Mammary epithelial cell (primary cell): ENCODE measurements at places on chromosomes 16 and 17.

DNA sequence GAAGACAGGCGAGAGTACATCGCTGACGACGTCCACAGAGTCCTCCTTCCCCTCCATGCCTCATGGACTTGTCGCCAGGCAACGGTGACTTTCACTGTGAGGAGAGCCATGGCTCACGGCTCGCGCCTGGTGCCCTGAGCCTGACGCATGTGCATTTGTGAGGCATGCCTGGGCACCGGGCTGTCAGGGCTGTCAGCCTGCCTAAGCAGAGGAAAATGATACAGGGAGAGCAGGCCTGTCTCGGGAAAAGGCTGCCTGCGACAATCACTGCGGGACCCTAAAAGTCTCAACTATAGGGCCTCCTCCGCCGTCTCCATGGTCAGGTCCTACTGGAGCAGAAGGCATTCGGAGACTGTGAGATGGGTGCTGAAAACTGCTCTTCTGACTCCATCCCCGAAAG is 135.5 kb upstream of the WSB1 start:
- DNase-seq: no peak

- no peak for DNase-seq
Measured at GRCh38 chr16:50550866-50551641, 2.9 kb downstream of the NKD1 start.

DNA sequence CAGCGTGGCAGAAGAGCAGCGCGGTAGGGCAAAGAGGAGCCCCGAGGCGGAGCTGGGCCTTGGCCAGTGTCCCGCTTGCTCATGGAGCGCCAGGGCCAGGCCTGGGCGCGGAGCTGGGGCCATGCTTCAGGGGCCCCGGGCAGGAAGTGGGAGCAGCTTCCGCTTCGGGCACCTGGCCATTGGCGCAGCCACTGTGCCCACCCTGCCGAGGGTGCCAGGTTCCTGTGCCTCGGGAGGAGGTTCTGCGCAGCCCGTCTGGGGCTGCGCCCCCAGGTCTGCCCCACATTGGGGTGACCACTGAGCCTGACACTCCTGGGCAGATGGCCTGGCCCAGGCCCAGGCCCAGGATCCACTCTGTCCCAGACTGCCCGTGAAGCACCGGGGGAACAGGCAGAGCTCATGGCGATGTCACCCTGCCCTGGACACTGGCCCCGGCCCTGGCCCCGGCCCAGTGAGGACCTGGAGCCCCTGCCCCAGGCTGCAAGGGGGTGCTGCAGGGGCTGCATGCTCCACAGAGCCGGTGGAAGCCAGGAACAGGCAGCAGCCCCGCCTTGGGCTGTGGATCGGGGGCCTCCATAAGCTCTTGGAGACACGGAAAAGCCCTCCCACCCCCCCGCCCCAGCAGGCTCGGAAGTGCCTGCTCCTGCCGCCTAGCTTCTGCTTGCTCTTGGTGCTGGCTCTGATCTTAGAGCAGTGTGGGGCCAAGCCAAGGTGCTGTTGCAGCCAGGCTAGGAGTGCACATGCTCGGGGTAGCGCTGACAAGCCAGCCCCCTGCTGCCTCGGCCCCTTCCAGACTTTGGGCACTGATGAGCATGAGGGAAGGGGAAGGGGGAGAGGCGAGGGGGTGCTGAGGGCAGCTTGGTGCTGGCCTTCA is 35.9 kb upstream of the FOXJ1 start:
- DNase-seq: no peak

GRCh38 chr17:27315796-27316465 is 22.0 kb downstream of the WSB1 start:
- DNase-seq: no peak

DNA sequence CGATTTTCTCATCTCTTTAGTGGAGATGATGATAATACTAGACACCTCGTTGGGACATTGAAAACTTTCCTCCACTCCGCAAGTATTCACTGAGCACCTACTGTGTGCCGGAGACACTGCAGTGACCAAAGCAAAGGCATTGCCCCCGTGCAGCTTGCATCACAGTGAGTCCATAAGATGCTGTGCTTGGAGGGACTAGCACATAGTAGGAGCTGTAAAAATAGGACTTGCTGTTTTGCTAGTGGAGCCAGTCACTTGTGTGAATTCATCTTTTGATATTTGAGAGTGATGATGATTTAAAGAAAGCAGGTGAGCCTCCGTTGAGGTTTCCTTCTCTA is 5.3 kb upstream of the MAP2K3 start:
- no peak for DNase-seq

DNA sequence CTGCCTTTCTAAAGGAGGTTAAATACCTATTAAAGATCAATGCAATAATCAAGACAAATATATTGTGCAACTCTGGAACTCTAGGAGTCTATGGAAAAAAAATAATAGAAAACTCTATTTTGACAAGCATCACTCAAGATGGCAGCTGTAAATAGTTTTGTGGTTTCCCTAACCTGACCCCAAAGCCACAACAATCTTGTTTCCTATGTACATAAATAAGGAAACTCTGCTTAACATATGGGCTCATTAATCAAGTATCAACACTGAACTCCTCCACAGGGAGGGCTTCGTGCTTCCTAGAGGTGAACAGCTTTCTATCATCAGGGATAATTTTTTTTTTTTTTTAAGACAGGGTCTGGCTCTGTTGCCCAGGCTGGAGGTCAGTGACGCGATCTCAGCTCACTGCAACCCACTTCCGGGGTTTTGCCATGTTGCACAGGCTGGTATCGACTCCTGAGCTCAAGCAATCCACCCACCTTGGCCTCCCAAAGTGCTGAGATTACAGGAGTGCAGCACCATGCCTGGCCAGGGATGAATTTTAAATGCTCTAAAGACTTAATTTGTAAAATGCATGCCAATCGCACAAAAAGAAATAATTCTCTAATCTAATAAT is 42.5 kb downstream of the ARHGAP17 start:
- no peak for DNase-seq

DNA sequence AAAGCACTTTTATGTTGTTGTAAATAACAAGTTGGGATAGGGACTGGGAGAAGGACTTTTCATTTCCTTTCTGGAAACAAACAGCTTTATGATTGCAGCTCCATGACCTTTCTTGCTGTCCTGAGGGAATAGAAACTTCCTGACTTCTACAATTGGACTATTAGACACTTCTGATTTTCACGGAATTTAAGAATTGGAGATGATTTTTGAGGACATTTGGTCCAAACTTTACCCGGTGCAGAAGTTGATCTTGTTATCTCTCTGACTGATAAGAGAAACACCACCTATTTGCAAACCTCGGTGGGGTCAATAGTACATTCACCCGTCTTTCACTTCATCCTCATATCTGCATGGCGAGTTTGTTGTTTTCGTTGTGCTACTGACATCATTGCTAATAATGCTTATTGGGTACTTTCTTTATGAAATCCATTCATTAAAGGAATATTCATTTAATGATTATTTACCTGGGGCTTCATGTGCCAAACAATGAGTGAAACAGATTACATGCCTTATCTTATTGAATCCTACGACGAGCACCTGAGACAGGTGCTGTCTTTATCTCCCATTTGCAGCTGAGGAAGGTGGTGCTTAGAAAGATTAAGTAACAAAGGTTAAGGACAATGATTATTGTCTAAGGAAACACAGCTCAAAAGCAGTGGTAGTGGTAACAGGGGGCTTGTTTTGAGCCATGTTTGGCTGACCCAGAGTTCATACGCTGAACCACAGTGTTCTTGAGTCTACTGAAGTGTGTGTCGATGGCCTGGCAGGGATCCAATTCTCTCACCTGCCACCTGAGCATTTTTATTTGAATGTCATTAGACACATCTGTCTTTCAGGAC is 176.9 kb upstream of the FAM20A start:
- DNase-seq: no peak

DNA sequence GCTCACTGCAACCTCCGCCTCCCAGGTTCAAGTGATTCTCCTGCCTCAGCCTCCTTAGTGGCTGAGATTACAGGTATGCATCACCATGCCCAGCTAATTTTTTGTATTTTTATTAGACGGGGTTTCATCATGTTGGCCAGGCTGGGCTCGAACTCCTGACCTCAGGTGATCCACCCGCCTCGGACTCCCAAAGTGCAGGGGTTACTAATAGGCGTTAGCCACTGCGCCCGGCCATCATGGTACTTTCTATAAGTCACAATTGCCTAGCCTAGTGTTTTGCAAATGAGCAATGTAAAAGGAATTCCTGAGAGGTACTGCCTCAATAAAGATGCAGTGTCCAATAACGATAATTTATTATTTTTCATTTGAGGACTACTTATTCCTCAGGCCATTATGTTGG is 13.9 kb upstream of the PSMC3IP start:
- no peak for DNase-seq

DNA sequence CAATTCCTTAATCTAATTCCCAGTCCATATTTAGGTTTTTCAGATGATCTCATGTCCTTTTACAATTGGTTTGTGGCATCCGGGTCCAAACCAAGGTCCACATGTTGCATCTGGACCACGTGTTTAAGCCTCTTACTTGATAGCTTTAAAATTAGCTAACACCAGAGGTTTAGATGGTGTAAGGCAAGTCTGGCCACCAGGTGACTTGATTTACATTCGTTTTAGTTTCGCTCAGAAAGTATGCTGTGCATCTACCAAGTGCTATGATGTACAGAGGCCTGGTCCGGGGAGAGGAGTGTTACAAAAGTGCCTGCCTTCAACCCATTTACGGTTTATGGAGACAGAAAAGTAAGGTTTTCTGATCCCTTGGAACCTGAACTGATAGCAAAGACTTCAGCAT is 878 bp upstream of the DNAJA2 start:
- no peak for DNase-seq

DNA sequence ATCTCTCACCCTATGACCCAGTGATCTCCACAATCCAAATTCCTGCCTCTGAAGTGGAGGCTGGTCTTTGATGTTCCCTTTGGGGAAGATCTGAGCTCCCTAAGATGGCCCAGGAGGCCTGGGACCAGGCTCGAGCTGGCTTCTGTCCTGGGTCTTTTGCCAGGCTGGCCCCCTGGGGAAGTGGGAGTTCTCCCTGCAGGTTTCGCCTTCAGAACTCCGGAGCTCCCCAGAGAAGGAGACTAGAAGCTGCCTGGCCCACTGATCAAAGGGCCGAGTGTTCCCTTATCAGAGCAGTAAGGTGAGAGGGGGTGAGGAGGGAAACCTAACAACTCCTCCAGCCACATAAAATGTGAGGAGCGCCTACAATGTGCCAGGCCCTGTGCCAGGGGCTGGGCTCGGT is 147.1 kb downstream of the IRF8 start:
- DNase-seq: no peak

DNA sequence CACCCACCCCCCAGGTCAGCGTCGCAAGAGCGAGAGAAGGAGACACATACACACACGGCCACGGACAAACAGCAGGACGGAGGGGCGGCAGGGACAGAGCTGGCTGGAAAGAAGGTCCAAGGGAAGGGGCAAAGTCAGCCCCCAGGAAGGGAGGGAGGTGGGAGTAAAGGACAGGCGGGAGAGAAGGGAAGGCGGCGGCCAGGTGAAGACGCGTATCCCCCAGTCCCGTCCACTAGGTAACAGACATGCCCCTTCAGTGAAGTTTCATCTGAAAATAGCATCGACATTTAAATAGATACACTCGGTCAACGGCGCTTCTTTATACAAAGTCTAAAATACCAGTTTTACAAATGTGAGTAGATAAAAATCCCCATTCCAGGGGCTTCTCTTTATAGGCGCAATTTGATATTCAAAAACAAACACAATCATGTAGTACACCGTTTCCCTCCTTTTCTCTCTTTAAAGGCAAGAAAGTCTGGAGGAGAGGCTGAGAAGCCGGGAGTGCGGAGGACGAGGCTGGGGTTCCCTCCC is 4.5 kb downstream of the CBX8 start:
- DNase-seq: no peak

DNA sequence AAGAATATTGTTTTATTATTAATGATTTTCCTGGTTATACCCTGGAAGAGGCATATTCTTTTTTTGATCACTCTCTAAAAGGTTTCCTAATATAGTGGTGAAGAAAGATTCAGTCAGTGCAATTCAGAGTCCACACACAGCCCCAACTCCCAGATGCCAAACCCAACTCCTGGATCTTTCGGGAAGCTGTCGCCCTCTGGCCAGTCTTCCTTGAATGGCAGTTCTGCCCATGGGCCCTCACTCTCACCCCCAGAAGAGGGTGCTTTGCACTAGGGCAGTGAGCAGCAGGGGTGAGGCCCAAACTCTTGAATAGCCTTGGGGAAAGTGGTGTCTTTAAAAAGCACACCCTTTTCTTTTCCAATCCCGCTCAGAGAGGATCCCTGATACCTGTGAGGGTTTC is 11.0 kb downstream of the KRT32 start:
- no peak for DNase-seq
